KG1 (cell line): ENCODE measurements at places on chromosomes 11 and 22.

DNA sequence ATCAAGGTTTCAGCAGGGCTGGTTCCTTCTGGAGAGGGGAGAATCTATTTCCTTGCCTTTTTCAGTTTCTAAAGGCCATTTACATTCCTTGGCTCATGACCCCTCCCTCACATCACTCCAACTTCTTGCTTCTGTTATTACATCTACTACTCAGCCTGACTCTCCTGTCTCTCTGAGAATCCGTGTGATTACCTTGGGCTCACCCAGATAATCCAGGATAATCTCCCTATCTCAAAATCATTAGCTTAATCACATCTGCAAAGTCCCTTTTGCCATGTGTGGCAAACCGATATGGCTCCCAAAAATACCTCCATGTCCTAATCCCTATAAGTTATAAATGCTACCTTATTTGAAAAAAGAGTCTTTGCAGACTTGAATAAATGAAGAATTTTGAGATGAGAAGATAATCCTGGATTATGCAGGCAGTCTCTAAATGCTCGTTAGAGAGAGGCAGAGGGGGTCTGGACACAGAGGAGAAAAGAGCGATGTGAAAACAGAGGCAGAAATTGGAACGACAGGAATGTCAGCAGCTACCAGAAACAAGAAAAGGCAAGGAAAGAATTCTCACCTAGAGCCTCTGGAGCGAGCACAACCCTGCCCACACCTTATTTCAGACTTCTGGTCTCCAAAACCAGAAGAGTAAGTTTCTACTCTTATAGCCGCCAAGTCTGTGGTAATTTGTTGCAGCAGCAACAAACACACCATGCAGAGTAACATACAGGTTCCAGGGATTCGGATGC lies 23.6 kb upstream of the ARHGAP32 start:
- no peak for DNase-seq

DNA sequence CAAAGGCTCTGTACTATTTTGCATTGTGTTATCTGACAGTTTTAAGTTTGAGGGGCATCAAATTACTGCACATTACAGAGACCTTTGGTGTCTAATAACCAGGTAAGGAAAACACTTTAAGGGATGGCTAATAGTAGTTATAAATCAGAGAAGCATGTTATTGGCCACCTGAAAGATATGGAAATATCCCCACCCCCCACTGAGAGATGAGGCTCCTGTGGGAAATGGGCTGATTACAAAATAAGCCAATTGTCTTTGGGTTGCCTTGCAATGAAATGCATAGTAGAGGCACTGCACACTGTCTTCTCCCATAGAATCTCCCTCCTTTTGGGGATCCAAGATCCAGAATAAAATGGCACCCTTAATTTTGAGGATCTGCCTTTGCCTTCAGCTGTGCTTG lies 91.0 kb downstream of the IGLL5 start:
- DNase-seq, result no peak

DNA sequence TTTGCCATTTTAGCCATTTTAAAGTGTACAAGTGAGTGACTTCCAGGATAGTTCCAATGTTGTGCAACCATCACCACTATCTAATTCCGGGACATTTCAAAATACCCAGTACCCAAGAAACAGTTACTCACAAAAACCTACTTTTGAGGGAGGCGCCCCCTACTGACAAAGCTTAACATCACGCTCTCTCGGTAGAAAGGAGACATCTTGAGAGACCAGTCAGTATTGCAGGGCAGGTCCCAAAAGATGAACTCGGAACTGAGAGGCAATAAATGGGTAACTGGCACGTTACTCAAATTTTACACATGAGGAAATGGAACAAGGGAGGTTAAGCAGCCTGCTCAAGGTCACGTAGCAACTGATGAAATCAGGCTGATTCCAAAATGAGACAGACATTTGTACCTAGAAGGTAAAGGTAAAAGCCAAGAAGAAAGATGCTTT lies 50.0 kb upstream of the POU2AF1 start:
- DNase-seq, result peak; percentile 23

DNA sequence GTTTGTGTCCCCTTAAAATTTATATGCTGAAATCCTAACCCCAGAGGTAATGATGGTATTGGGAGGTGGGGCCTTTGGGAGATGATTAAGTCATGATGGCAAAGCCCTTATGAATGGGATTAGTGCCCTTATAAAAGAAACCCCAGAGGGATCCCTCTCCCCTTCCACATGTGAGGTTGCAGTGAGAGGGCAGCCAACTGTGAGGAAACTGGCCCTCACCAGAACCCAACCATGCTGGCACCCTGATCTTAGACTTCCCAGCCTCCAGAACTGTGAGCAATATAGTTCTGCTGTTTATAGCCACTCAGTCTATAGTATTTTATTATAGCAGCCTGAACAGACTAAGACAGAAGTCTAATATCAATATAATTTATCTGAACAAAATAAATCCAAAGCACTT lies 27.1 kb upstream of the RRAS2 start:
- DNase-seq, result no peak

DNA sequence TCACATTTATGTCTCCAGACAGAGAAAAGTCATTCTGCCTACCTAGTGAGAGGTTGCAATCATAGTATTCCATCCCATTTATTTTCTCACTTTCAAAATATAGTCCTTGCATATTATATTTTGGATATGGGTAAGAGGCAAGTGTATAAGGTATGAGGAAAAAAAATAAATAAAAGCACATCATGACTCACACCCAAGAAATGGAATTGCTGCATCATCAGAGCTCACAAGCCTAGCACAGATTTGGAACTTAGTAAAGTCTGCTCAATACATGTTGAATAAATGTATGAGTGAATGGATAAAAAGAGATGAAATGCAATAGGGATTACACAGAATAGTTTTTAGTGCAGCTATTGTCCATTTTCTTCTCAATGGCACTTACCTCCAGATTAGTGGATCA lies 2.5 kb upstream of the OR51G1 start:
- DNase-seq, result no peak

GRCh38 chr11:74288911-74289310 lies 22.5 kb downstream of the P4HA3 start:
- no peak for DNase-seq

DNA sequence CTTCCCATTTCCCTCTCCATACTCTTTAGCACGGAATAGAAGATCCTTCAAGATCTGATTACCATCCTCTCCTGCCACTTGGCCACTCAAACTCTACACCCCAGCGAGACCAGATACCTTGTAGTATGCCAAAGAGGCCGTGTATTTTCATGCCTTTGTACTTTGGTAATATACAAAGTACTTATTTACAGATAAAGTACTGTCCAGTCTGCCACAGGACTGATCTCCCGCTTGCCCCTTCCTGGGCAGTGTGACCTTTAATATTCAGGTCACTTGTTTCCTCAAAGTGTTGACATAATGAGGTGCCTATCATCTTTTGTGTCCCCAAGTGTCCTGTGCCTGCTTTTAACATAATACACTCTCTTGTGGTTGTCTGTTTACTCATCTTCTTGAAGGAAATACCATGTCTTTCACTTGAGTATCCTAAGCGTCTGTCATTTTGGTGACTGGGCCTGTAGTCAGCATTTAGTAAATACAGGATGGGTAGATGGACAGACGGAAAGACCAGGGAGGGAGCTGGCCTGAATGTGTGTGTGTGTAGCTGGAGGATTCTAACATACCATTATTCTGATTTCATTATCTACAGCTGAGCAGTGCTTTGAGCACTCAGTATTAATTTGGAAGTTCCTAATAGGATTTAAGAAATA lies 137.4 kb downstream of the NAV2 start:
- DNase-seq, result no peak

- DNase-seq, result peak; percentile 15
Measured at GRCh38 chr11:75475767-75476650, 43.0 kb upstream of the KLHL35 start.

GRCh38 chr11:86815726-86816125 lies 15.4 kb downstream of the PRSS23 start:
- DNase-seq, result no peak

DNA sequence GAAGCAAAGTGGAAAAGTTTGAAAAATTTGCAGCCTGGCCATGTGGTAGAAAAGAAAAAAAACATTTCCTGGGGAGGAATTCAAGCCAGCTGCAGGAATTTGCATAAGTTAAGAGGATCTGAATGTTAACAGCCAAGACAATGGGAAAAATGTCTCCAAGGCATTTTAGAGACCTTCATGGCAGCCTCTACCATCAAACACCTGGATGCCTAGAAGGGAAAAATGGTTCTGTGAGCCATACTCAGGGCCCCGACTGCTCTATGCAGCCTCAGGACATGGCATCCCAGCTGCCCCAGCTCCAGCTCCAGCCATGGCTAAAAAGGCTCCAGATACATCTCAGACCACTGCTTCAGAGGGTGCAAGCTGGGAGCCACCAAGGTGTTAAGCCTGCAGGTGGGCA lies 149.1 kb upstream of the SOX6 start:
- DNase-seq, result no peak

DNA sequence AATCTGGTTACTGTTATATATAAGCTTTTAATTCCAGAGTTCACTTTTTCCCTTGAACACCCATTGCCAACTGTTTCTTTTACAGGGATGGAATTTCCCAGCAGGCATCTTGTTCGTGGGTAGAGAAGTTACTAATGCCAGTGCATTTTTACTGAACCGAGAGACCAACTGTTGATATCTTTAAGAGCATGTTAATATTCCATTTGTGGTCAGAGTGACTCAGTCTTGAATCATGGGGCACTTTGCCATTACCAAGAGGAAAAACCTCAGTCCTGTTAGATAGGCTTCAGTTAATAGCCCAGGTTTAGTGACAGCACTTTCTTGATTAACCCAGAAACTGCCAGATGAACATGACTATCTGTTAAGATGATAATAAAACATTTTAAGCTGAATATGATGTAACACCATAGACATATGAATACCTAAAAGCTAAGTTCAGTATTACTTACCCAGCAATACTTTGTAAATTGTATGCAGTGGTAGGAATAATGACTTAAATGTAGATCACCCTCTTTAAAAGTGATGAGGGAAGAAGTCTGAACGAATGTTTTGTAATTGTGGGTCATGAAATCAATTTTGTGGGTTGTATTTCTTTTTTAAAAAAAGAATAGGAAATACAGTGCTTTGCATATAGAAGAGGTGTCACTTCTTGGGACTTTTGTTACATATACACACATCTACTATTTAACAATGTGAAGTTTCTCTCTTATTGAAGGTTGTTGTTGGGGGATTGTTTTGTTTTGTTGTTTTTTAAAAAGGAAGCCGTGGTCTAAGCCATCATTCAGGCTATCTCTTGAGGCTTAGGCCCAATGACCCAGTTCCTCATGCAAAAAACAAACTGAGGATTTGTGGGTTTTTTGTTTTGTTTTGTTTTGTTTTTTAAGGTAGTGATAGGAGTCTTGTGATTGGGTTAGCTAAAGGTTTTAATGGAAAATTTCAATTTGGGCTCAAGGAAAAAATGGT lies 79.2 kb upstream of the GRIK4 start:
- DNase-seq, result no peak

DNA sequence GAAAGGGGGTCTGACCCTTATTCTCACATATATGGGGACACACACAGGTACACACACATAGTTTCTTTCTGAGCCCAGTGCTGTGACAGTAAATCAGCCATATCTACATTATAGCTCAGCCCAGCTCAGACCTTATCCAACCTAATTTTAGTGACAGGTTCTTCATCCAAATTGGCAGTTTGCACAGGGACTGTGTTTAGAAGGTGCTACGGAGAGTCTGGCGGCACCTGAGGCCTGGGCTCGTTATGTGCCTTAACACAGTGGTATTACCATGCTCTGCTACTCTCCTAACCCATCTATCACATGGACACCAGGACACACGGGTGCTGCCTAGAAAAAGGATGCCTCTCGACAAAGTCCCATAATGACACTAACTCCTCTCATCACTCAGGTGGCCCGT lies 109.3 kb downstream of the GALNT18 start:
- no peak for DNase-seq

- no peak for DNase-seq
Measured at GRCh38 chr11:100563541-100564280, 123.4 kb upstream of the ARHGAP42 start.

DNA sequence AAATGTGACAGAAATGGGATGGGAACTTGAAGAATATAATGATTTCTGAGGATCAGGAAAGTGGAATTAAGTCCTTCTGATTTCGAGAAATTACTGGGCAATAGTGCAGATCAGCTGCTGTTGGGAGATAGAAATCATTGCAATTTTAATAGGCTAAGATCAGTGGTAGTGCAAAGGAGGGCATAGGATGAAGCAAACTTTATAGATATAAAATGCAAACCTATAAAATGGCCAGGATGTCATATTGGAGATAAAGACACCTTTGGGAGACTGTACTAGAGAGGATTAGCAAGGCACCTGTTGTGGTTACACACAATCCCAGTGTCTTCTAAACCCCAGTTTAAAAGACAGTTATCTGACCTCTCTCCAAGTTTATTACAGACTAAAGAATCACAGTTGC lies 6.5 kb upstream of the MS4A7 start:
- DNase-seq, result no peak

- no peak for DNase-seq
Measured at GRCh38 chr11:83970061-83970671, 684.0 kb upstream of the CCDC90B start.

- peak; percentile 54 for DNase-seq
Measured at GRCh38 chr22:22942511-22943329, 55.1 kb downstream of the IGLL5 start.

GRCh38 chr11:106957030-106957482 lies 61.2 kb downstream of the GUCY1A2 start:
- no peak for DNase-seq

DNA sequence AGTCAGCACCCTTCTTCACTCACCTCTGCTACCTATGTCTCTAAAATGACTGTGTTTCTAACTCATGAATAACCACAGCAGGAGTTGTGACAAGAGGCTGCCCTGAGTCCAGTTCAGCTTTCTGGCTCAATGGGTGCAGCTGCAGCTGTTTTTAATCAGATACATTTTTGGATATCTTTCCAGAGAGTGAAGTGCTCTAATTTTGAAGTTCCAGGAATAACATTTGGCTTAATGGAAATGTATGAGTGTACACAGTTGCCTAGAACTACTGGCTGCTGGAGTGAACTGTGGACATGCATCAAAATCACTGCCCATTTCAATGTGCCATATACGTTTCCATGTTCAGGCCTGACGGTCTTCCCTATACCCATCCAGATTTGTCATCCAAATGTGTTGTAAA lies 769.5 kb upstream of the ANO3 start:
- DNase-seq, result no peak

DNA sequence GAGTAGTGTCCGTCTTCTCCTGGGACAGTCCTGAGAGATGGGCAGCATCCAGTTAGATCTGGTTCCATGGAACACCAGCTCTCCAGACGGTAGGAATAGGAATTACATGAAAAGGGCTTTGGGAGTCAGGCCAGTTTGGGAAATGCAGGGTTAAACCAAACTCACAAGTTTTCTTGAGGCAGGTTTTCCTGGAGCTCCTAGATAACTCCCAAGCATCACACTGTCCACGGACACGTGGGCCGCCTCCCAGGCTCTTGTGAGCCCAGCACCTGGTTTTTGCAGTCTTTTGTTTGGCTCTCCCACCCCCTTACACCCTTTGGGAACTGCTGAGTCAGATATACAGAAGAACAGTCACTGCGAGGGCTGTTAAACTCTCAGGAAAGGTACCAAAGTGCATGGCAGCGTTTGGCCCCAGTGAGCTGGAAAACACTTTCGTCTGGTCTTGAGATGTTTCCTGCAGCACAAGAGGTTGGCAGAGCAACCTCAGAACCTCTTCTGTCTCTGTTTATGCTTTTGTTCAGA lies 90.0 kb downstream of the BCR start:
- no peak for DNase-seq
